Right kidney (tissue), 9 donors: ENCODE measurements at places on chromosomes 11 and 22.

DNA sequence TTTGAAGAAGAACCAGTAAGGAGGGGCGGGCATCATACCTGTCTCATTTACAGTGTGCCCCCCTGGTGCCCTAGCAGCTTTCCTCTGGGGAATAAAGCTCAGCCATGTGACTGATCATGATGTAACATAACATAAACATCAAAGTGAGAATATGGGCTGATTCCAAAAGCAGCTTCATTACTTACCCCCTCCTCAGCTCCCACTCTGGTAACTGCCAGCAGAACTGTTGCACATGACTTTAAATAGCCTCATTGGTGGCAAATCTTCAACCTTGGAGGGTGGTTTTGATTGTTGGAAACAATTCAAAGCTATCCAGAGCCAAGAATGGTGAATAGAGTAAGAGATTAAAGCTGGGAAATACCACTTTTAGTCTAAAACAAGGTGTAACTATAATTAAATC, 384.6 kb downstream of the BUD13 start:
- DNase-seq: no peak

DNA sequence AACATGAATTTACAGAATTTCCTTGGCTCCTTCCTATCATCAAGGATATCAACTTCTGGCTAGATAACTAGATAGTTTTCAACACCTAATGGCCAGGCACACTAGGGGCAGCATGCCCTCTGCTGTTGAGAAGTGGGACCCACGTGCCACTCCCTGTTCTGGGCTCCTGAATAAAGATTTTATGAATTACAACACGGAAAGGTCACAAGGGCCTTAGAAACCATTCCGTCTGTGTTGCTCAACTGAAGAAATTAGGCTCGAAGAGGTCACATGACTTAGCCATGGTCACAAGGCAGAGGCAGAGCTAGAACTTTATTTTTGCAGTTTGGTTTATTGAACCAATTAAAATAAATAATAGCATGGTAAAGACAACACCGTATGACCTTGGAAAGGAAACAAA, 36.0 kb downstream of the PRCP start:
- DNase-seq: no peak

GRCh38 chr11:15374418-15374817, 259.7 kb downstream of the INSC start:
- DNase-seq: no peak

DNA sequence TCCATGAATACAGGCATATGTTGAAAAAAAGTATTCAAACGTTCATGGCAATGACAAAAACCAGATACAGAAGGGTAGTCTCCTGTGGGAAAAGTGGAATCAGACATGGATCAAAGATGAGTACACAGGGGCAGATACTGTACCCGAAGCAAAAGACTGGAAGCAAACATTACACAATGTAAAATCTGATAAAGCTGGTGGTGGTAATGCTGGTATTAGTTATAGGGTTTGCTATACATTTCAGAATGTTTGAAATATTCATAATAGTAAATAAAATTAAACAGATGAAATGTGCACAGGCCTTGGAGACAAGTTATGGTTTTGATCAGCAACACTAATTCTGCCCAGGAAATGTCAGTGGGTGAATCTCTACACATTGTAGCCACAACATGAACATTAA, 607.6 kb downstream of the SOX6 start:
- no peak for DNase-seq

DNA sequence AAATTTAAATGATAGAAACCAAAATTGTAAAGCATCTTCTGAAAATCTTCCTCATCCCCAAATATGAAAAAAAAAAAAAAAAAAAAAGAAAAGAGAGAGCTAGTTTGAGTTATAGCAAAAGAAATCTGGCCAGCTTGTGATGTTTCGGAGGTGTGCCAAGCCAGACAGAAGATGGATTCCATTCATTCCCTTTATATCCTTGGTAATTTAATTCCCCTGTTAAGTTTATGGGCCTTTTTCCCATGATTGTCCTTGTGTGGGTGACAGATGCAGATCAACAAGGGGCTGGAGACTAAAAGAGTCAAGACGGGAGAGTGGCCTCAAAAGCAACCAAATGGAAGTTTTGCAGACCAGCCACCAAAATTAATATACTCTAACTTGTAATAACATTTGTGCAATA, 47.6 kb upstream of the PARVA start:
- no peak for DNase-seq

GRCh38 chr11:69213316-69213715, 57.6 kb downstream of the SMIM38 start:
- DNase-seq: no peak

DNA sequence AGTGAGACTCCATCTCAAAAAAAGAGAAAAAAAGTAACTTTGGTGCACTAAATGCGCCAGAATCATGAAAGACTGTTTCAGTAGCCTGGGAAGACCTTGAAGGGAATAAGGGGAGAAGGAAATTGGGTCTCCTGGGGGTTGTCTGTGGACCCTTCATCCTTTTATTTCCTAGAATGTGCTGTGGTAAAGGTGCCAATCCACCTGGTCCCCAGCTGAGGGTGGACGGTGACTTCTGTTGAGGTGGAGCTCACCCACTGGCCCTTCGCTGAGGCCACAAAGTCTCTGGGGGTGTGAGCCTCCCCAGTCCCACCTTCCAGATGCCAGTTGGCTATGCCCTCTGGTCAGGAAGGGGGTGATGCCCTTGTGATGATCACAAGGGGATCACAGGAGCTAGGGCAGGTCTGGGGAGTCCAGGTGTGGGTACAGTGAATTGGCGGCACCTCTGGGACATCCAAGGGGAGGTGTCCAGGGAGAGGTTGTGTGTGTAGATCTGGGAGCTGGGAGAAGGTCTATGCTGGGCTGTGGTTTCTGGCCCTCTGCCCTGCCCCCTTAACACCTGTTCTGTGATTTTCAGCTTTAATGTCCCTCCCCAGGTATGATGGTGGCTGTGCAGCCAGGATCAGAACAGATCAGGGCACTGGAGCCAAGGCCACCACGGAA, 34.2 kb upstream of the LMO1 start:
- DNase-seq: no peak

GRCh38 chr11:92061456-92062062, 163.1 kb upstream of the FAT3 start:
- DNase-seq: no peak

DNA sequence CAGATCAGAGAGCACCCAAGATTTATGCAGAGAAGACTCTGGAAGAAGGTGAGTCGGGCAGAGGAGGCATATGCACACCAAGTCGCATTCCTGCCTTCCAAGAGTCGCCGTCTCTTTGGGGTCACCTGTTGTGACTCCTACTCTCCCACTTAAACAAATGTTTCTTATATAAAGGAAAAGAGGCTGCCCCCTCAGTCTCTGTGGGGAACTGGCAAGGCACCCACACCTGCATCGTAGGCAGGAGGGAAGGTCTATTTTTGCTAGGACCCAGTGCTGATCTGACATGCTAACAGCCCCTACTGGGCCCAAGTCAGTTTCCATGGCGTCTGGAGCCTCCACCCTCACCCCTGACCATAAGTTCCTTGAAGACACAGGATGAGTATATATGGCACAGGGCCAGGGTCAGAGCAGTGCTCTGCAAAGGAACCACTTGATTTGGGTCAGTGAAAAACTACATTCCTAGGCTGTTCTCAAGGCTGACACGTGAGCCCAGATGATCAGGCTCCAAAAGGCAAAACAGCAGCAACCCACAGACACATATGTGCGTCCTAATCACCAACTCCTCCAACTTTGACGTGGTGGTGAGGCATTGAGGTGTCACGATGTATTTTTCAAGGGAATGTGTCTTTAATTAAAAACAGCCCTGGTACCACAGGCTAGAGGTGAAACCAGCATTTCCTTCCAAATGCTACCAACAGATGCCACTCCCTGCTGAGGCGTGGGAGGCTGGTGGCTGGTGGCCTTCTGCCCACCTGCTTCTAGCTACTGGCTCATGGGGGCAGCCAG, 55.6 kb upstream of the CSNK2A3 start:
- no peak for DNase-seq

DNA sequence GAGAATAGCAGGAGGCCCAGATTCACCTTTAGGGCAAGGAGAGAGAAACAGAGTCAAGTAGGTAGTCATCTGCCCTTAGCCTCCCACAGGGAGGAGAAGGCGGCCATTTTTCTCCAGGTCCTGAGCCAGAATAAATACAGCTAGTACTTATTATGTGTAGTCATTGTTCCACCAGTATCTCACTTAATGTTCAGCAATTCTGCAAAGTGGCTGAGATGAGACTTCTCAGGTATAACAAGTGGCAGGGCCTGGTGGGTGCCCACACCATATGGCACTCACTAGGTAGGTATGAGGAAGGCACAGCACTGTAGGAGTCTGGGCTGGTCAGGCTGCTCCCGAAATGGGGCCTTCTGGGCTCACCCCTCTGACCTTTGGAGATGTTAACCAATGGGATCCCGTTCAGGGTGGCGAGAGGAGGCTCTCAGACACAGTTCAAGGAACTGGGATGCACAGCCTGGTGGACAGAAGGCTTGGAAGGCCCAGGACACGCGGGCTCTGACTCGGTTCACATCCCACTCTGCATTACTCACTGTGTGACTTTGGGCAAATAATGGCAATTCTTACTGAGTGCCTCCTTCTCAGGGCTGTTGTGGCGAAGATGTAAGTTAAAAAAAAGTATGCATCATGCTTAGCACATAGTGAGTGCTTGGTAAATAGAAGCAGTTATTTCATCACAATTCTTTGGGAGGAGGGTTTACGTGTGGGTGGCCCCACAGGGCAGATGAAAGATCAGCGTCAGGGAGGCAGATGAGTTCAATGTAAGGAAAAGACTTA, 25.1 kb downstream of the RTN4RL2 start:
- DNase-seq: no peak

- DNase-seq: no peak
These were observed 33.0 kb upstream of the APOBEC3A start for GRCh38 chr22:38924347-38924952.

DNA sequence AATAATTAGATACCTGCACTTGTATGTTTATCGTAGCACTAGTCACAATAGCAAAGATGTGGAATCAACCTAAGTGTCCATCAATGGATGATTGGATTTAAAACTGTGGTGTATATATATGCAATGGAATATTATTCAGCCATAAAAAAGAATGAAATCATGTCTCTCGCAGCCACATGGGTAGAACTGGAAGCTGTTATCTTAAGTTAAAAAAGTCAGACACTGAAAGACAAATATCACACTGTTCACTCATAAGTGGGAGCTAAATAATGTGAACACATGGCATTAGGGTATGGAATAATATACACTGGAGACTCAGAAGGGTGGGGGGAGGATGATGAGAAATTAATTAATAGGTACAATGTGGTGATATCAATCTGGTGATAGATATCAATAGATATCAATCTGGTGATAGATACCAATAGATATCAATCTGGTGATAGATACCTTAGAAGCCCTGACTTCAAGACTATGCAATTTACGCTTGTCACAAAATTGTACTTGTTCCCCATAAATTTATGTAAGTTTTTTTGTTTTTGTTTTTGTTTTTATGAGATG, 2.0 kb downstream of the LMO2 start:
- DNase-seq: no peak

- no peak for DNase-seq
These were observed 16.6 kb downstream of the PIH1D2 start for GRCh38 chr11:112057170-112057569.

DNA sequence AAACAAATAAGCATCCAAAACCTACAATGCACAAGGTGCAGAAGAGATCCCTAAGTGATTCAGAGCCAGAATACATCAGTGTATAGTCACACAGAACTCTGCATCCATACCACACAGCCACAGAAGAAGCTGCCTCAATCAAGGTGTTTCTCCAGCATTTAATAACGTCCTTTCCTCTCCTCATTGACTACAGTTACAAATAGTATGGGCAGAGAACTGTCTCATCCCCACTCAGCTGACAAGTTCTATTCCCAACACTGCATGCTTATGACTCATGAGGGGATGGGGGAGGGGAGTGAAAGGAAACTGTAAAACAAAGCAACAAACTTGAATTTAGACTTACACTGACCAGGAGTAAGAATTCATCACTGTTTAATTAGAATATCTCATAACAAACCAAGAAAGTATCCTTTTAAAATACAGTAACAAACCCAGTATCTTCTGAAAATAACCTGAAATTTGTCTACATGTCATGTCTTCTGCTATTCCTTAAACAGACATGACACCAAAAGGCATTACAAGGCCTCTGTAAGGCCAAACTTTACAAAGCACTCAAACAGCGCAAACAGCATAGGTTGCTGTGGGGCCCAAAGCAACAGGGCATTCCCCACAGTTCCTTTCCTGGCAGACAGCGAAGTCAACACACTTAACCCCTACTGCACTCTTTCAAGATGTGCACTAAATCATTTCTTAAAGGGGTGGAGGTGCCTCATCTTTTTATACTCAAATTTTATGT, 29.3 kb downstream of the CELF1 start:
- DNase-seq: no peak

GRCh38 chr11:104602643-104603042, 295.6 kb downstream of the CASP12 start:
- no peak for DNase-seq

DNA sequence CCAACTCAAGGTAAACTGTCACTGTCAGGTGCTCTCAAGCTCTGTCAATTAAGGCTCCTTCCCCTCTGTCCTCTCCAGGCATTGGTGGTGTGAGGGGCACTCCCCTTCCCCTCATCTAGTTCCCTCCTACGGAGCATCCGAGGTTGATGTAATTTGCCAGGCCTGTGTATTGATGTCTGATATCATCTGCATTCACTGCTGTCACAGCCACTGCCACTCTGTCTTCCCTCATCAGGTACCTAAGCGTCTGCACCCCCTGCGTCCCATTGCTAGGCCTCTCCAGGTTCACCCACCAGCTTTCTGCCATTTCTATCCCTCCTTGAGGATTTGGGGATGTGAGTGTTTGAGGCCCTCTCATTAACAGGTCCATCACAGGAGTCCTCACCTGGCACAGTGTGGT, 50.0 kb upstream of the SYT13 start:
- no peak for DNase-seq

DNA sequence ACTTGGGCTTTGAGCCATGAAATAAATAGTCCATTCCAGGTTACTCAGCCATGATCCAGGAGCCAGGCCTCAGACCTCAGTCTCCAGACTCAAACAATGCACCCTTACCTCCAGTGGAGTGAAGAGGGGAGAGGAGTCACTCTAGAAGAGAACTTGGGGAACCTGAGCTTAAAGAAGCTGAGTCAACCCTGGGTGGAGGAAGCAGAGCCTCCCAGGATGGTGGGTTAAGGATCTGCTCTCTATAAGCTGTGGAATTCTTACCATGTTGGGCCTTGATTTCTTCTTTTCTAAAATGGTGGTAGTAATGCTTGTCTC, 113.2 kb downstream of the NECTIN1 start:
- no peak for DNase-seq

DNA sequence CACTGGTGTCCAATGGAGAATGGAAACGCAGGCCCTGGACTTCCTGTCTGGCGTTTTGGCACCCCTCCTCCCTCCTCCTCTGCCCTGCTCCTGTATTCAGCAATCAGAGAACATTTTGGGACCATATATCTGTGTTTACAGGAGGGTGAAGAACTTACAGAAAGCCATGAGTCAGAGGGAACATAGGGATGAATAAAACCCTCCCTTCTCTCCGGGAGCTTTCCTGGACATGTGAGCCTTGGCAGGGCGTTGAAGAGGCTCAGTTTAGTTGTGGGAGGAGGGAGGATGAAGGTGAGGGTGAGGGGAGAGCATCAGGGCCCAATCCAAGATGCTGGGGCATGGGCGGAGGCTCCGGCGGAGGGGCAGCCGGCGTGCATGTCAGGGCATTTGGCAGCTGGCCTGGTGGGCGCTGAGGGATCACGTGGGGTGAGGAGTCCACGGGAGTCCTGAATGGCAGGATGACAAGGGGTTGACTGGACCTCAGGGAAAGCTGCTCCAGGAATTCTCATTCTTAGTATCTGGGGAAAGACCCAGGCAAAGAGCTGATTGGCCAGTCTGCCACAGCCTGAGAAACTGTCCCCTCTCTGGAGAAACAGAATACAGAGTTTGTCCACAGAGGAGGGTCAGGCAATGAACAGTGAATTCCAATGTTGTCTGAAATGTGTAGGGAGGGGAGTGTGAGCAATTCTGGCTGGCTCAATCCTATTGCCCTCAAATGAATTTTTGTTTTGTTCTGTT, 28.9 kb downstream of the MICAL2 start:
- no peak for DNase-seq
